ENCODE measurements at places on chromosomes 7 and 10.
A peak's percentile ranks its signal among the peaks of the same experiment; 100 is the strongest.

DNA sequence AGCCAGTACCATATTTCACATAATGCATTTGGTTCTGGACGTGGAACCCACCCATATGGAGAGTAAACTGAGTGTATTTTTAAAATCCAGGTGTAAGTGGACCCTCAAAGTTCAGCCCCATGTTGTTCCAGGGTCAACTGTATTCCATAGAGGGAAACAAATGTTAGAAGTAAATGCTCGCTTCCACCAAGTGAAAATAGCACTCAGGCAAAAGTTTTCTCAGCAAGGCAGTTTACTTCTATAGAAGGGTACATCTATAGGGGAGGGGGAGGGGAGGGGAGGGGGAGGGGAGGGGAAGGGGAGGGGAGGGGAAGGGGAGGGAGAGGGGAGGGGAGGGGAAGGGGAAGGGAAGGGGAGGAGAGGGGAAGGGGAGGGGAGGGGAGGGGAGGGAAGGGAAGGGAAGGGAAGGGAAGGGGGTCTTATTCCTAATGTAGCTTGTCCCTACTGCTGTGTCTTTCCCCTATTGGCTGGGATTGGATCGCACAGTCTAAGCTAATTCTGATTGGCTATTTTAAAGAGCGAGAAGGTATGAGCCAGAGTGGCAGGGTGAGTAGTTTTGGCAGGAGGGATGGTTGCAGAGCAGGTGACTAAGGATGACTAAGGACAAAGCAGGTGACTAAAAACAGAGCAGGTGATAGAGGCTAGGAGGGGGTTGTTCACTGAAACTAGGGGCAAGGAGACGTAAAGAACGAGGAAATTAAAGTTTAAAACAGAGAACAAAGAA is 29.1 kb downstream of the GARIN1A start:
- DNase-seq: no peak

GRCh38 chr7:41955893-41956675 is 253.2 kb upstream of the INHBA start:
- DNase-seq: peak; percentile 96

- no peak for DNase-seq
Measured at GRCh38 chr7:156684251-156684650, 43.7 kb downstream of the RNF32 start.

DNA sequence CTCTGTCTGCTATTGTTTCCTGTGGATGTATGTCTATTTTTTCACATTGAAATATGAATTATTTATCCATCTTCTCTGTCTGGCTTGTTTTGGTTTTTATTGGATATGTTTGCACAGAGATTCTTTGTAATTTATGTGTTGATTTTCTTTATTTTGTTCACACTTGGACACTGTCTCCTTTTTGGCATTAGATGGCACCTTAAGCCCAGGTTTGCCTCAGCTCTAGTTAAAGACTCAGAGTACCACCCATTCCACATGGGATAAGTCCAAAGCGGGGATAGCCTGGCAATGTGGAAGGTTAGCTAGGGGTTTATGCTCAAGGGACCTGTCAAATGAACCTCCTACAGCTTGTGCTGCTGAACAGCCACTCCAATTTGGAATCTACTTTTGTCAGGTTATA is 14.1 kb downstream of the FEZF1 start:
- DNase-seq: no peak

- no peak for DNase-seq
Measured at GRCh38 chr7:103915680-103916357, 73.6 kb downstream of the RELN start.

DNA sequence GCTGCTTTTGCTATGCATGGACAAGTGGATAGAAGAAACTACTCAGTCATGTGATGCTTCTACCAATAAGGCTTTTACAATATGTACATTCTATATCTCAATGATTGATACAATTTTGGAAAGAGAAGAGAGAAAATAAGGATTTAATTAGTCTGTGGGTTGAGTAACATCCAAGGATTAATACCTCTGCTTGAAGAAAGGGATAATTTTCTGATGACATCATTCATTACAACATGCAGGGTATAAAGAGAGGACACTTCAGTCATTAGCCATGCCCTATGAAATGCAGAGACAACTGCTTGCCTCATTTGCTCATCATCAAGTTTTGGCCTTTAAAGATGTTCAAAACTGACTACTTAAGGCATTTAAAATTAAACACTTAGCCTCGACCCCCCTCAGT is 237.3 kb downstream of the AHR start:
- no peak for DNase-seq

GRCh38 chr10:78042752-78043104 is 9.1 kb downstream of the RPS24 start:
- DNase-seq: no peak

DNA sequence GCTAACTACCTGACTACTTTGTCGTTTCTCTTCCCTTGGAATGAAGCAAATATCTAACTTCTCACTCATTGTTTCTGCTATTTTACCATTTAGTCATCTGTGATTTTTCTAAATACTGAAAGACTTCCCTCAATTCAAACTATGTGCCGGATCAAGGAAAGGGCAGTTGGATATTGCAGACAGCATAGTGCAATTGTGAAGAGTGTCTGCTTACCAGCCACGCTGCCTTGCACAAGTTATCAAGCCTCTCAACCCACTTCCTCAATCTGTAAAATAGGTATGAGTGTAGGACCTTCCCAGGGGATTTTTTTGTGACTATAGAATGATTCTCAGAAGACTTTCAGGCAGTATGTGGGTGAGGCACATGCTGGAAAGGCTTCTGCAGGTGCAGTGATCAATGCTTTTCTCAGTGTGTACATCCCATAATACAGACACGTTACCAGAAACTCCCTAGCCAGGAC is 54.3 kb downstream of the EGFR start:
- no peak for DNase-seq

DNA sequence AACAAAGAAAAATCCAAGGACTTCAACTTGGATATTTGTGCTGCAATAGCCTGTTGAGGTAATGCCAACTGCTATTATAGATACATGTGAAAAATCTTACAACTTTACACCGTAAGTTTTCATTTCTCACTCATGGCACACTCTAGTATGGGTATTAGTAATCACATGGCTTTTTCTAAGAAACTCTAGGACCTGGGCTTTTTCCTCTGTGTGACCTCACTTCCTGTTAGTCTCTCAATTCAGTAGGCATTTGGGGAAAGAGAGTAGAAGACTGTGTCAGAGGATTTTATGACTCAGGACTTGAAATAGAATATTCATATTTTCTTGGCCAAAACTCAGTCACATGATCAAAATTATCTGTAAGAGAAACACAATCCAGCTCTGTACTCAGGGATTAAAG is 1049.9 kb downstream of the REEP3 start:
- no peak for DNase-seq

- DNase-seq: no peak
Measured at GRCh38 chr10:47240173-47240572, 59.8 kb upstream of the GDF10 start.

DNA sequence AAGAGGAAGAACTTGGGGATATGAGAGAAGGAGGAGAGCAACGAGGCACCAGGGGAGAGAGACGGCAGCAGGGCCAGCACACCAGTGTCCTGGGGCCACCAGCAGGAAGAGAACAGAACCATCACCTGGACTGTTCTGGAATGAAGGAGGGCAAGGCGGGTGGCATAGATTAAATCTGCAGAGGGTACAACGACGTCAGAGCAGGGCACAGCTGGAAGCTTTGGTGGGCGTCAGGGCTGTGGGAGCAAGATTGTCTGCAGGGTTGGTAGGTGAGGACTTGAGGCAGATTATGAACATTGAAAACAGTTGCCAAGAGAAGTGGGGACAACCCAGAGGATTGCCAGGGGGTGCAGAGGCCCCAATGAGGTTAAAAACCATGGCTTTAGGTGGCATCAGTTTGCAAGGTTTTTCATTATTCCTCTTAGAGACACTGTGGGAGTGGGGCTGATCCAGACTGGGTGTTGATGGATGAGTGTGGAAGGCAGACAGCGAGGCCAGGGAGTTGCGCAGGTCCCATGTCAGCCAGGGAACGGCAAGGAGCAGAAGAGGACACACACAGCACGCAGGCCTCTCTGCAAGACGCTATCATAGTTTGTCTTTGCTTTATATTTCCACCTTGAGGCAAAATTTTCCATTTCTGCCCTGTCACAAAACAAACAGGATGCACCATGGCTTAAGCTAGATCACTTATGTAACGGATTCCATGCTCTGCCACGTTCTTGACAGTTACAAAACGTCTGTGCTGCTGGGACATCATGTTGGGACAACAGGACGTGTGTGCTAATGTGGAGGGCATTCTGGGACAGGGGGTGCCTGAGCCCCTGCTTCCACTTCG is 52.5 kb upstream of the LEP start:
- DNase-seq: no peak

GRCh38 chr7:129655811-129656210 is 44.3 kb downstream of the NRF1 start:
- DNase-seq: no peak

GRCh38 chr7:14271441-14271840 is 282.0 kb upstream of the ETV1 start:
- no peak for DNase-seq
